ENCODE measurements at places on chromosomes 1 and 21. TPM values are rescaled to one million over a fixed set of nuclear protein-coding genes. Genes with fewer than 3 reads are reported as not detected.

MATN1 gene
- not detected for total RNA-seq

RAB42 gene
- 3.5 TPM for total RNA-seq

PCBP3 gene
- total RNA-seq, result 2.6 TPM

VWA5B1 gene
- not detected for total RNA-seq

FAM72B gene
- 1.1 TPM for total RNA-seq

GFI1 gene
- total RNA-seq, result 0.76 TPM

GBP4 gene
- total RNA-seq, result 5.5 TPM

RNU1-3 gene
- 18,986 TPM for total RNA-seq

PTPN7 gene
- 1.2 TPM for total RNA-seq

TNFRSF1B gene
- 38.1 TPM for total RNA-seq
